ENCODE measurements at places on chromosomes 7 and 10.

DNA sequence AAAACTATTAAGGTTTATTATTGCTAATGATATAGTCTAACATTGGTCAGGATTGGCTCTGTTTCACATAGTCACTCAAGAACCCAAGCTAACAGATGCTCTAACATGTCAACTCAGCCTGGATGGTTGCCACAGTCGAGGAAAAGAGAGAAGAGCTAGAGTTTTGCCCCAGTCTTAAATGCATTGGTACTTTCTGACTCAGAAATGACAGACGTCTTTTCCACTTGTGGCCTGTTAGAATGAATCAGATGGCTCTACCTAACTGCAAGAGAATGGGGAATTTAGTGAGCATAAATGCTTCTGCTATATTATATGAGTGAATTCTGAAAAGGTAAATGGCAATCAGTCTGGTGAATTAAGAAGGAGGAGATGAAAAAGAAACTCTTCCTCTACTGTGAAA is 13.9 kb downstream of the HECTD2 start:
- DNase-seq, result no peak
- no peaks in the 10 kb centered on the region for H3K27me3 ChIP-seq
- no peaks in the 10 kb centered on the region for H3K36me3 ChIP-seq
- no peaks in the 10 kb centered on the region for H3K4me1 ChIP-seq

DNA sequence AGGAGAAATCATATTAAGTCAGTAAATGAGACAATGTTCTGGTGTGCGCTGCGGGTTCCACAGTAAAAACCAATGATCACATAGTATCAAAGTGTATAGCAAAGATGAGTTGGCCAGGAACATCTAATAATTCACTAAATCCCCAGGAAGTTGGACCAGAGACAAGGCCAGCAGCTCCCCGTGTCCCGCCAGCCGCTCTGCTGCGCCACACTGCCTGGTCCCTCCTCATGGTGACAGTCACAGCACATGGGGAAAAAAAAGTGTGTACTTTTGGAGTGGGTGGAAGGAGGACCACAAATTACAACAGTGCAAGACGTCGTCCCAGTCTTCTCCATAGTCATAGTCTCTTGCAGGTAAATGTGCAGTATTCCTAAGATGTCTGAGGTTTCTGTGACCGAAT is 239.0 kb upstream of the RNF32 start:
- no peak overlapping the region for H3K27ac ChIP-seq
- no peaks in the 10 kb centered on the region for H3K36me3 ChIP-seq
- H3K4me1 ChIP-seq, result no peaks in the 10 kb centered on the region
- no peak overlapping the region for H3K4me3 ChIP-seq
- H3K27me3 ChIP-seq, result no peaks in the 10 kb centered on the region
- DNase-seq, result no peak

- peaks cover 12% of the 10 kb centered on the region for H3K4me1 ChIP-seq
- H3K27ac ChIP-seq, result no peak overlapping the region
- no peaks in the 10 kb centered on the region for H3K36me3 ChIP-seq
Observed at GRCh38 chr10:77925410-77925794, 1.2 kb downstream of the DLG5 start.

DNA sequence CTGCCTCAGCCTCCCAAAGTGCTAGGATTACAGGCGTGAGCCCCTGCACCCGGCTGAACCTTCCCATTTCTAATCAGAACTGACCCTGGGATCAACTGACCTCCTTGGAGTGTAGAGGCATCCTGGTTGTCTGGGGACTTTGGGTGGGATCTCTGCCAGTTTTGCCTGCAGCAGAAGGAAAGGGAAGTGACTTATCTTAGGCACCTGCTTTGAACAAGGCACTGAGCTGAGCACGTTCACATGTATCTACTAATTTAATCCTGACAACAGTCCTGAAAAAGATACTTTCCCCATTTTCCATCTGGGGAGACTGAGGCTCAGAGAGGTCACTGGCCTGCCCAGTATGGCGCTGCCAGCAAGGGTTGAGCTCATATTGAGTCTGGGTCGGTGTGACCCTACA is 153.4 kb downstream of the CUX1 start:
- H3K27ac ChIP-seq, result no peak overlapping the region
- H3K27me3 ChIP-seq, result no peaks in the 10 kb centered on the region
- no peak for DNase-seq
- H3K4me1 ChIP-seq, result peaks cover 6% of the 10 kb centered on the region

DNA sequence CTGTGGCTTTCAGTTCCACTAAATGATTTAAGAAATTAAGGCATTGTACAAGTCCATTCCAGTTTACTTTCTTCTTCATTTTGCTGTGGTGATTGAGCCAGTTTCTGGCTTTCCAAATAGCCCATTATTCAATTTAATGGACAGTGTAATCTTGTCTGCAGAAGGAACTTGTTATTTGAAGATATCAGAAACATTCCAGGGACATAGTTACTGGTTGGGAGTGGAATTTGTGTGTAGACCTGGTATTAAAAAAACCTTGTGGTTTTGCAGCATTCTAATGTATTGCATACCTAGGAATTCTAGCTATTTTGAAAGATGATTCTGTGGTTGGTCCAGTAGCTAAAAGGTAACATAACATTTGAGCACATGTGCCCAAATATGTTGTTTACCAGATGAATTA is 72.2 kb downstream of the MCU start:
- no peak overlapping the region for H3K27ac ChIP-seq
- H3K4me1 ChIP-seq, result no peaks in the 10 kb centered on the region
- DNase-seq, result no peak
- no peaks in the 10 kb centered on the region for H3K27me3 ChIP-seq
- H3K4me3 ChIP-seq, result no peak overlapping the region

DNA sequence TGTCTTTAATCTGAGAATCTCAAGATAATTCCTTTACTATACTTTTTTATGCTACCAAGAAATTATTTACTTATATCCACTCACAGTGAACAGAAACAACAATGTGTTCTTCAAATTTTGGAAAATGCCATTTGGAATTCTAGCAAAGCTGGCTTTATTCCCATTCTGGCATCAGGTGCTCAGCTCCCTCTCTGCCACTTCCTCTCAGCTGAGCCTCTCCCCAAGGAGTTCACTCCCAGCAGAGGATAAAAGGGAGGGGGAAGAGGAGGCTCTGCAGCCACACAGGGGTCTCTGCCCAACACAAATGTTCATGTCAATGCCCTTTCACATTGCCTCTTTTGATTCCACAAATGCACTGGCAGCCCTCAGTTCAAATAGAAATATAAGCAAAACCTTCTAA is 116.9 kb downstream of the CPEB3 start:
- H3K4me3 ChIP-seq, result no peak overlapping the region
- DNase-seq, result no peak
- no peak overlapping the region for H3K27ac ChIP-seq
- H3K4me1 ChIP-seq, result no peaks in the 10 kb centered on the region
- no peaks in the 10 kb centered on the region for H3K36me3 ChIP-seq

DNA sequence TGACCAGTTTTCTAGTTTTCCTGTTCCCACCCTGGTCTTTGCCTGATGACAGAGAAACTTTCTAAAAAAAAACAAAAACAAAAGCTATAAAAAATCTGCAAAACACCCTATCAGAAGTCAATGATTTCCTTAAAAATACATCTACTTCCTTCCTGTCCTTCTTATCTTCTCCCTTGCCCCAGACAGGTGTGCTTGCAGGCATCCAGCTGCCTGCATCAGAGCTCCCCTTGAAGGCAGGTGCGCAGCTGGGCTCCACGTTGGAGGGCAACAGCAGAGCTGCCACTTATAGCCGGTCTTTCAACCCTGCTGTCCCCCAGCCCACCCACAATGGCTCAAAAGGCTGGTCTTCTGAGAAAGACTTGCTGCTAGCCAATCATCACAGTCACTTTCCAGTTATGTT is 29.8 kb downstream of the UBE2D4 start:
- no peak overlapping the region for H3K4me3 ChIP-seq
- H3K27ac ChIP-seq, result no peak overlapping the region
- H3K4me1 ChIP-seq, result no peaks in the 10 kb centered on the region

DNA sequence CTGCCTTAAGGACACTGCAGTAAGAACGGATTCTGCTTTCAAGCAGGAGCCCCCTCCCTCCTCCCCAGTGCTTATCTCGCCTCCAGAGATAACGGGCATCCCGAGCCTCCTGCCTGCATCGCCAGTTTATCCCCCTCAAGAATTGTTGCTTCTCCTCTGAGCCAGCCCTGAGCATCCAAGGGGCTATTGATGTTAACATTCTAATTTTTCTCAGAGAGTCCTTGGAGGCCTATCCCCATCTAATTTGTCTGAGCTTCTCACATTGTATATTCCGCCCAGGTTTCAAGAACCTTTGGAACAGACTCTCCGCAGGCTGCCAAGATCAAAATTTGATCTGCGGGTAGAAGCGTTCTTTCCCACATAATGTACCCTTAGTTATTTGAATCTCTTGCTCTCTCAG is 180.0 kb downstream of the GFRA1 start:
- H3K4me1 ChIP-seq, result no peaks in the 10 kb centered on the region
- DNase-seq, result no peak
- no peak overlapping the region for H3K4me3 ChIP-seq
- H3K27ac ChIP-seq, result no peak overlapping the region

GRCh38 chr10:121330563-121330962 is 267.7 kb downstream of the FGFR2 start:
- DNase-seq, result no peak
- no peaks in the 10 kb centered on the region for H3K36me3 ChIP-seq
- H3K27ac ChIP-seq, result no peak overlapping the region
- H3K4me3 ChIP-seq, result no peak overlapping the region
- H3K27me3 ChIP-seq, result no peaks in the 10 kb centered on the region

GRCh38 chr7:40133561-40134427 is 628 bp downstream of the MPLKIP start:
- no peaks in the 10 kb centered on the region for H3K36me3 ChIP-seq
- no peaks in the 10 kb centered on the region for H3K27me3 ChIP-seq
- peaks cover 7% of the 10 kb centered on the region for H3K4me1 ChIP-seq
- peak overlapping the region; percentile 92 for H3K27ac ChIP-seq

- no peaks in the 10 kb centered on the region for H3K27me3 ChIP-seq
- H3K36me3 ChIP-seq, result no peaks in the 10 kb centered on the region
- no peaks in the 10 kb centered on the region for H3K4me1 ChIP-seq
- no peak overlapping the region for H3K27ac ChIP-seq
Observed at GRCh38 chr10:77391605-77392235, 245.9 kb downstream of the KCNMA1 start.

DNA sequence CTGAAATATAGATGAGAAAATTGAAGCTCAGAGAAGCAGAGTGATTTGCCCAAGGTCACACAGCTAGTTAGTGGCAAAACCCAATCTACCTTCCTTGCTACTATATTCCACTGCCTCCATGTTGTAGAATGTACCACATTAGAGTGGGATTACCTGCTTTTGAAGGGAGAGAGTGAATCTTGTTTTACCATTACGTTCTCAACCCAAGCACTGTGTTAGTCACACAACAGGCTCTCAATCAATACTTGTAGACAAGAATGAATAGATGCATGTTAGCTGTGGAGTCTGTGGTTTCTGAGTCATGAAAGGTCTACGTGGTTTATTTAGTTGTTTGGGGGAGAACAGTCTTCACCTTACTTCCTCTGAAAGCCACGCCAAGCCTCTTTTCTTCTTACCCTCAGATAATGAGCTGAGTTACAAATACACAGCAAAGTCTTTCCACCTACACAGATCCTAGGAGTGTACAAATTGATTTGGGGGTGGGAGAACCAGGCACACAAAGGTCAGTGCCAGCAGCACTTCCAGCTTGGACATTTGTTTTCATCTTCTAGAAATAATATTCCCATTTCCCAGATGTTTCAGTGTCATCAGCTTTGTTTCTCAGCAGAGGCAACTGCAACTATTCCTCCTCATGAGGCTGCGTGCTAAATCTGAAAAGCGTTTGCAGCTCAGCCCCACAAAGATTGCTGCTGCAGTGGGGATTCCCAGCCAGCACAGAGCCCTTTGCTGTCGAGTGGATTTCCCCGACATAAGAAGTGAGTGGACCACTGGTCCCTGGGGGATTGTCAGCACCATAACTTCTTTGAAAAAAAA is 71.5 kb upstream of the ADO start:
- no peaks in the 10 kb centered on the region for H3K36me3 ChIP-seq
- peaks cover 50% of the 10 kb centered on the region for H3K4me1 ChIP-seq
- peak; percentile 94 for DNase-seq
- no peaks in the 10 kb centered on the region for H3K27me3 ChIP-seq
- peak overlapping the region; percentile 41 for H3K4me3 ChIP-seq
- H3K27ac ChIP-seq, result peak overlapping the region; percentile 93
